Progenitor cell of endocrine pancreas (in vitro differentiated cells): ENCODE measurements at places on chromosomes 12 and 14. TPM values are rescaled to one million over a fixed set of nuclear protein-coding genes. Genes with fewer than 3 reads are reported as not detected.

DNA sequence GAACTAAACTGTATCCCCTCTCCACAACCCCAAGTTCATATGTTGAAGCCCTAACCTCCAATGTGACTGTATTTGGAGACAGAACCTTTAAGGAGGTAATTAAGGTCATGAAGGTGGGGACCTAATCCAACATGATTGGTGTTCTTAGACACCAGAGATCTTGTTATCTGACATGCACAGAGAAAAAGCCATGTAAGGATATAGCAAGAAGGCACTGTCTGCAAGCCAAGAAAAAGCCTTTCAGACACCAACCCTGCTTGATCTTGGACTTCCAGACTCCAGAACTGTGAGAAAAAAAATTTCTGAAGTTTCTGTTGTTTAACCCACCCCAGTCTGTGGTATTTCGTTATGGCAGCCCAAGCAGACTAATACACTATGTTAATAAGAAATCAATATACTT, 62.2 kb upstream of the CFL2 start:
- DNase-seq: no peak
- H3K27me3 ChIP-seq: no peaks in the 10 kb centered on the region
- H3K36me3 ChIP-seq: peaks cover 26% of the 10 kb centered on the region
- no peak overlapping the region for H3K4me3 ChIP-seq
- H3K27ac ChIP-seq: no peak overlapping the region
- H3K4me1 ChIP-seq: no peaks in the 10 kb centered on the region

DNA sequence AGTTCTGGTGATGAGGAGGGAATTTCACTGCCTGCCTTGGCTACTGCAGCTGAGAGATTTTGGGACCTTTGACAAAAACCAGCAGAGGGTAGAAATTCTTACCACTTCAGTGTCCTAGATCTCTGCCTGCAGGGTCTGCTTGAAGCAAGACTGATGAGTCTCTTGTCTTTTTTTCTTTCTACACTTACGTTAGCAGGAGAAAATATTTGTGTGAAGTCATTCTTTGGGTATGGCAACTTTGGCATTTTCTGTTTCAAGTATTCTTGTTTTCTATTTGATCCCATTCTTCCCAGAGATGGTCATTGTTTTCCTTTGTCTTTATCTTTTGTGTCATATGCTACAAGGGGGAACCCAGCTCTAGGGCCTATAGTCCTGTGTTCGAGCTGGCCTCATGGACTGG, 65.6 kb upstream of the FERMT2 start:
- no peaks in the 10 kb centered on the region for H3K4me1 ChIP-seq
- no peak overlapping the region for H3K4me3 ChIP-seq
- H3K27ac ChIP-seq: no peak overlapping the region
- H3K36me3 ChIP-seq: no peaks in the 10 kb centered on the region

- peaks cover 11% of the 10 kb centered on the region for H3K27me3 ChIP-seq
- no peaks in the 10 kb centered on the region for H3K36me3 ChIP-seq
- DNase-seq: no peak
- no peak overlapping the region for H3K27ac ChIP-seq
- no peak overlapping the region for H3K4me3 ChIP-seq
Measured at GRCh38 chr14:31556191-31556590, 5.0 kb upstream of the NUBPL start.

RNASE7 gene
- not detected in 2 replicates for total RNA-seq

DNA sequence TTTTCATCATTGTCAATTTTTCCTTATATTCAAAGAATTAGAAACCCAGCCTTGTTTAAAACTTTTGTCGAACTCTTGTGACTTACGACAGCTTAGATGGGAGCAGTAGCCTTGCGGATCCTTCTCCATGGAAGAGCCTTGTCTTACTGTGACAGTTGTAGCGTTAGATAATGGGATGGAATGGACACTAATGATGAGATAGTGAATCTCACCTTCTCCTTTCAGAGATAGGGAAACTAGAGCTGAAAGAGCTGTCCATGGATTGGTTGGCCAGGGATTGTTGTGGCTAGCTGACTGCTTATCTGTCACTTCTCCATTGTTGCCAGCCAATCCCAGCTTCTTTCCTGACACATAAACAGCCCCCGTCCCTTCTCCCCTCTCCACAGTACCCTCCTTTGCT, 59.4 kb downstream of the BHLHE41 start:
- peaks cover 4% of the 10 kb centered on the region for H3K36me3 ChIP-seq
- no peaks in the 10 kb centered on the region for H3K27me3 ChIP-seq
- H3K27ac ChIP-seq: no peak overlapping the region
- H3K4me3 ChIP-seq: no peak overlapping the region
- DNase-seq: no peak

- DNase-seq: no peak
- no peaks in the 10 kb centered on the region for H3K36me3 ChIP-seq
- peaks cover 15% of the 10 kb centered on the region for H3K4me1 ChIP-seq
- peaks cover 10% of the 10 kb centered on the region for H3K27me3 ChIP-seq
Measured at GRCh38 chr12:120062976-120063579, 53.5 kb downstream of the RAB35 start.

GRCh38 chr14:89267163-89267562, 149.9 kb downstream of the FOXN3 start:
- H3K27ac ChIP-seq: no peak overlapping the region
- H3K36me3 ChIP-seq: no peaks in the 10 kb centered on the region
- DNase-seq: no peak

DNA sequence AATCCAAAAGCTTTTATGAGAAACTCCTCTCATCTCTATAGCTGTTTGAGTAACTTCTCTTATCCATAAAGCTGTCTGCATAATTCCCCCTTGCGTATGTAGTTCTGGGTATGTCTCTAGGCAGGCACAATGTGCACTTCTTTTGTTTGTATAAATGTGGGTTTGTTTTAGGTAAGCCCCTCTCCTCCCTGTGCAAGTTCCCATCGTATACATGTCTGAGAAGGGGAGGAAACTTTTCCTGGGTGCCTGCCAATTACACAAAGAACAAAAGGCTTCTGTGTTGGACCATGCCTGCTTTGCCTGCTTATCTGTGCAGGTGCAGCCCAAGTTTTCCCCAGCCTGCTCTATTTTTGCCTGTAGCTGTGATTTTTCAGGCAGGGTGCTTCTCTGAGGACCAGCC, 96.7 kb downstream of the CCER1 start:
- H3K27me3 ChIP-seq: no peaks in the 10 kb centered on the region
- H3K4me3 ChIP-seq: peak overlapping the region; percentile 51
- peak; percentile 25 for DNase-seq
- H3K27ac ChIP-seq: peak overlapping the region; percentile 97
- peaks cover 47% of the 10 kb centered on the region for H3K4me1 ChIP-seq

GPR84 gene
- total RNA-seq: not detected in 2 replicates

DHRS4L2 gene
- total RNA-seq: 12.2 and 14.0 TPM in 2 replicates

GRCh38 chr12:87082756-87083155, 826.6 kb upstream of the MGAT4C start:
- DNase-seq: no peak
- H3K36me3 ChIP-seq: no peaks in the 10 kb centered on the region

AQP5 gene
- total RNA-seq: 1.8 and 2.0 TPM in 2 replicates

- no peak overlapping the region for H3K27ac ChIP-seq
- no peak overlapping the region for H3K4me3 ChIP-seq
- no peaks in the 10 kb centered on the region for H3K36me3 ChIP-seq
- DNase-seq: no peak
- H3K4me1 ChIP-seq: peaks cover 6% of the 10 kb centered on the region
- H3K27me3 ChIP-seq: no peaks in the 10 kb centered on the region
Measured at GRCh38 chr12:50614167-50614759, 109.5 kb downstream of the DIP2B start.

GRCh38 chr14:87837296-87837695, 155.7 kb downstream of the GALC start:
- H3K4me1 ChIP-seq: no peaks in the 10 kb centered on the region
- no peak overlapping the region for H3K4me3 ChIP-seq
- no peak for DNase-seq

EIF2S3B gene
- total RNA-seq: 1.8 and 2.4 TPM in 2 replicates

- no peak for DNase-seq
- no peak overlapping the region for H3K4me3 ChIP-seq
- H3K27ac ChIP-seq: no peak overlapping the region
- H3K36me3 ChIP-seq: peaks cover 1% of the 10 kb centered on the region
- H3K4me1 ChIP-seq: no peaks in the 10 kb centered on the region
Measured at GRCh38 chr14:89237921-89238529, 179.0 kb downstream of the FOXN3 start.

BCL11B gene
- 2.3 and 2.9 TPM in 2 replicates for total RNA-seq

DNA sequence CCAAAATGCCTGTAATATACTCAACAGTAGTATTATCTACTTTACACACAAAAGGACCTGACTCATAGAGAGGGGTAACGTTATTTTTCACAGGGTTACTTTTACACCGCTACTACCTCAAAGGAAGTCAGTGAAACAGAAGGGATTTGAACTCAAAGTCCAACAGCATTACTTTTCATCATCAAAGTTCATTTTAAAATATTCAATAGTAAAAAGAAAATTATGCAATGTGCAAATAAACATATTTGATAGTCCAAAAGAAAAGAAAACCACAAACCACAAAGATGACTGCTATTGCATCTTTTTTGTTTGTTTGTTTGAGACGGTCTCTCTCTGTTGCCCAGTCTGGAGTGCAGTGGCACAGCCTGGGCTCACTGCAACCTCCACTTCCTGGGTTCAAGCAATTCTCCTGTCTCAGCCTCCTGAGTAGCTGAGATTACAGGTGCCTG, 15.5 kb downstream of the KIF21A start:
- H3K4me3 ChIP-seq: no peak overlapping the region
- H3K27ac ChIP-seq: no peak overlapping the region
- no peak for DNase-seq
- H3K27me3 ChIP-seq: no peaks in the 10 kb centered on the region

SERPINA3 gene
- 5.2 and 8.0 TPM in 2 replicates for total RNA-seq

DNA sequence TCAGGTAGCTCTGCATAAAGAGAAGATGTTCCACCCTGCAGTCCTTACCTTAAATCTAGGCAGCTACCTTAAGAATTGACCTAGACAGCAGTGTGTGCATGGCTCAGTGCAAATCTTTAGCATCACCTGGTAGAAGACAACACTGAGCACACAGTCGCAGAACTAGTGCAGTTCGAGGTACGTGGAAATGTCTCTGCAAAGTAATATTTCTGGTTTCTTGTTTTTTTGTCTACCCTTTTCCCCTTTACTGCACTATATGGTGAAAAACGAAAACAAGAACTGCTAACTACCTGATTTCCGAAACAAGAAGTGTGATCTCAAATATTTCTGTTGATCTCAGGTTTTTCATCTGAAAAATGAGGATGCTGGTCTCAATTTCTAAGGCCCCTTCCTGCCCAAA, 82.5 kb downstream of the ETV6 start:
- H3K27me3 ChIP-seq: no peaks in the 10 kb centered on the region
- no peak overlapping the region for H3K4me3 ChIP-seq
- H3K27ac ChIP-seq: no peak overlapping the region
- peaks cover 43% of the 10 kb centered on the region for H3K4me1 ChIP-seq
- H3K36me3 ChIP-seq: peaks cover 14% of the 10 kb centered on the region
- DNase-seq: no peak

GRCh38 chr14:100223332-100224201, 15.4 kb upstream of the YY1 start:
- H3K27ac ChIP-seq: no peak overlapping the region
- H3K4me3 ChIP-seq: peak overlapping the region; percentile 1
- H3K27me3 ChIP-seq: no peaks in the 10 kb centered on the region
- DNase-seq: no peak
- no peaks in the 10 kb centered on the region for H3K36me3 ChIP-seq
- H3K4me1 ChIP-seq: peaks cover 1% of the 10 kb centered on the region

GRCh38 chr14:20116748-20117147, 6.2 kb downstream of the OR4K17 start:
- DNase-seq: no peak
- H3K27ac ChIP-seq: no peak overlapping the region
- H3K36me3 ChIP-seq: peaks cover 6% of the 10 kb centered on the region
- H3K4me1 ChIP-seq: no peaks in the 10 kb centered on the region
- H3K4me3 ChIP-seq: no peak overlapping the region

DNA sequence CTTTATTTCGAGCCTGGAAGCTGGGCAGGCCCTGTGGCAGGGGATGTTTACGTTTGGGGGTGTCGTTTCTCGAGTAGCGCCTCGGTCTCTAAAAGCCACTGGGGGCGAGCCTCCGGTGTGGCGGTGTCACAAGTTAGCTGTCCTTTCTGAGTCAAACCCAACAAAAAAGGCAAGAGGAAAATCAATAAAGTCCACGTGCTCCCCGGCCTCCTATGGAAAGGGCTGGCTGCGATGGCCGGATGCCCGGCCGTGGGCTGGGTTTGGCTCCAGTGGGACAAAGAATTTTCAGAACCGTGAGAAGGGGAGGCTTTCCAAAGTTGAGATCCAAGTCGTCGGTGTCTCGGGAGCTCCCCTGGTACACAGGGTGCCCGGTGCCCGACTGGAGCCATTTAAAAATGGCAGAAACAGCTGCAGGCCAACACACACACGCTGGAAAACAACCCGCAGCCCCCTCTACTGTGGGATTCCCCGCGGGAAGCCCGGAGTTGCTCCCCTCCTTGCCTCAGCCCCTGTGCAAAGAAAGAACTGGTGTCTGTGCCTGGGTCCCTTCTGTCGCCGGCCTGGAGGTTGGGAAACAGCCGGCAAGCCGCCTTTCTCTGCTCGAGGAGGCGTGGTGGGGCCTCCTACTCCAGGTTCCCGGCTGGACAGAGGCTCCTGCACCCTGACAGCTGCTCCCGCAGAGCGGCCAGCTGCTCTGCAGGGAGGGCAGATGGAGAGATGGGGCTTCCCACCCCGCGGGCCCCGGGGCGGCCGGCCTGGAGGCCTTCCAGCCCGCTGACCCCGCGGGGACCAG, 1.9 kb downstream of the BCL7A start:
- H3K4me1 ChIP-seq: peaks cover 21% of the 10 kb centered on the region
- peak; percentile 26 for DNase-seq
- peak overlapping the region; percentile 98 for H3K27ac ChIP-seq
- H3K27me3 ChIP-seq: no peaks in the 10 kb centered on the region
- H3K4me3 ChIP-seq: peak overlapping the region; percentile 90

SYNE3 gene
- total RNA-seq: 0.31 and 0.44 TPM in 2 replicates

ABCD2 gene
- total RNA-seq: not detected in 2 replicates

GRCh38 chr14:99047441-99048031, 224.5 kb downstream of the BCL11B start:
- no peak overlapping the region for H3K4me3 ChIP-seq
- H3K27ac ChIP-seq: no peak overlapping the region
- H3K4me1 ChIP-seq: no peaks in the 10 kb centered on the region
- peaks cover 8% of the 10 kb centered on the region for H3K27me3 ChIP-seq
- no peaks in the 10 kb centered on the region for H3K36me3 ChIP-seq
- no peak for DNase-seq
